ENCODE measurements at places on chromosomes 4 and X.

DNA sequence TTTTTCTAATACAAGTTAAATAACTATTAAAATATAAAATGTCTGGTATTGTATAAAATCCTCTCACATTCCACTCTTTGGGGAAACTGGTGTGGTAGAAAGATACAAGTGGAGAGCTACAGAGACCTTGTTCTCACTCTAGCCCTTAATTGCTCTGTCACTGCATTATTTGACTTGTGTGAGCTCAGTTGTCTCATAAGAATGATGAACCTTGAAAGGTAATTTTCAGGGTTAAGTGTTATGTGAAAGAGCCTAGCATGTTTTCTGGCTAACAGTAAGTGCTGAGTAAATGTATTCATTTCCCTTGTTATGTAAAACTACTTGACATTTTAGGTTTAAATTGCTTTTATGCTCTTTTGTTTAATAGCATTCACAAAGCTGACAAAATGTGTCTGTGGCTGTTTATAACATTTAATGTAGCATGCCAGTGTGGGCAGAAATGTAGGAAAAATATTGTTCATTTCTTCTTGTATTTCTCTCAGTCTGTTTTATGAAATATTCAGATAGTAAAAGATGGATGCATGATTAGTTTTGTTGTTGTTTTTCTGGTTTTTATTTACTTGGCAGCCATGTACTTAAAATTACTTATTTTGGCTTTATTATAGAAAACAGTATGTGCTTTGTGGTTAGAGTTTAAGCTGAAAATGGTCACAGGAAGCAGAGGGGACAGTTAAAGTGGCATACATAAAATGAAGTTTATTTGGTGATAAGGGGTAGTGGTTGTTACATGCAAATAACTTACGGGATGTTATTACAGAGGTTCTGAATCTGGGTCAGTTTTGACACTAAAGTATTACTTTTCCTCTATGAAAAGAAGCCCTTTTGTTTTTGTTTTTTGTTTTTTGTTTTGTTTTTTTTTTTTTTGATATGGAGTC, 29.2 kb downstream of the SLAIN2 start:
- DNase-seq = no peak

GRCh38 chrX:151019856-151020255, 36.7 kb downstream of the HMGB3 start:
- DNase-seq = no peak

DNA sequence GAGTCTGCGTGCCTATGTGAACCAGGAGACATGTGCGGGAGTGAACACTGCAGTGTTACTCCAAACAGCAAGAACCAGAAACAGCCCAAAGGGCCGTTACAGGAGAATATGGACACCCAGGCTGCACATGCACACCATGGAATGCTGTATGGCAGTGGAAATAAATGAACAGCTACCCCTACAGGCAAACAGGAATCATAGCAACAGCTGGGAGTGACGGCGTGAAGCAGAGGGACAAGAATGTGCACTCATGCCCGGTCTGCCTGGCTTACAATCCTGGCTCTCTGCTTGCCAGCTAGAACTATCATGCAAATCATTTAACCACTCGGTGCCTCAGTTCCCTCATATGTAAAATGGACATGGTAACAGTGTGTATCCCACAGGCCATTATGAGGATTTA, 16.6 kb downstream of the GPKOW start:
- DNase-seq = no peak

DNA sequence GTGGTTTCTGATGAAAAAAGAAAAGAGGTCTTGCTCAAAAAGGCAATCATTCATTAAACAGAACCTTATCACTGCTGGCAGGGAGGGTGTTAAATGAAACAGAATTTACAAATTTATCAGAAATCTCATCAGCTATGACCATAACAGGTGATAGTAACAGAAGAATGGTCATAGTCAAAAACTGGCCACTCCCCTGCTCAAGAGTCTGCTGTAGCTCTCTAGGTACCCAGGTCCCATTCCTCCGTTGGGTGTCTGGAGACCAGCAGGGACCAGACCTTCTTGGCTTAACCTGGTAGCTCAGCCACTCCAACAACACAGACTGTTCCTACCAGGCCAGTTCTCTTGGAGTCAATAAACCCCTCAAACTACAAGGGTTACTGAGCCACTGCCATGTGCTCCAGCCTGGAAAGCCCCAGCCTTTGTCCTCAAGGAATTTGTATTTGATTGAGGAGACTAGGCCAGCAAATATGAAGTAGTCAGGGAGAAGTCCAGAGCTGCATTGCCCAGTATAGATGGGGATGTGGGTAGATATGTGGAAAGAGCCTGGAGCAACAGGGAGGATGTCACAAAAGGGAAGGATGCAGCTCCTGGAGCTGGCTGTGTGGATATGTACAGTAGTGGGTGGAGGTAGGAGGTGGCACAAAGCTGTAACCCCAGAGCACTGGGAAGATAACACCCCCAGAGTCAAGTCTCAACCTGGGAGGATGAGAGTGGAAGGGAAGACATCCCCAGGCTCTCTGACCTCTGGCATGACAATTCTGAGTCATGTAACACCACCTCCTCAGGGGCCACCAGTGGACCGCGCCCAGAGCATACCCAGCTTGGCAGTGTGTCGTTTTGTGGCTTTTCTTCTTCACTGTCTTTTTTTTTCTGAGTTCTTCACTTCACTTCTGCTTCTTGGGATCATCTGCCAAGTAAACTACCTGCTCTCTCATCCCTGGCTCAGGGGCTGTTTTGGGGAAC, 21.9 kb downstream of the RASL11B start:
- no peak for DNase-seq
